Cortex of kidney (tissue), 1 donor: ENCODE measurements at places on chromosomes 2 and 18.

- no peak for DNase-seq
Observed at GRCh38 chr2:70757360-70757759, 10.6 kb downstream of the ADD2 start.

- no peak for DNase-seq
Observed at GRCh38 chr2:113212245-113213060, 38.7 kb downstream of the PSD4 start.

GRCh38 chr18:21012308-21012707 is 99.3 kb downstream of the ROCK1 start:
- DNase-seq: no peak

- no peak for DNase-seq
Observed at GRCh38 chr2:71787108-71787415, 333.7 kb downstream of the DYSF start.

GRCh38 chr2:45855374-45855773 is 203.9 kb downstream of the PRKCE start:
- DNase-seq: no peak
